SIG-M5 (cell line): ENCODE measurements at places on chromosomes 1 and 21.

DNA sequence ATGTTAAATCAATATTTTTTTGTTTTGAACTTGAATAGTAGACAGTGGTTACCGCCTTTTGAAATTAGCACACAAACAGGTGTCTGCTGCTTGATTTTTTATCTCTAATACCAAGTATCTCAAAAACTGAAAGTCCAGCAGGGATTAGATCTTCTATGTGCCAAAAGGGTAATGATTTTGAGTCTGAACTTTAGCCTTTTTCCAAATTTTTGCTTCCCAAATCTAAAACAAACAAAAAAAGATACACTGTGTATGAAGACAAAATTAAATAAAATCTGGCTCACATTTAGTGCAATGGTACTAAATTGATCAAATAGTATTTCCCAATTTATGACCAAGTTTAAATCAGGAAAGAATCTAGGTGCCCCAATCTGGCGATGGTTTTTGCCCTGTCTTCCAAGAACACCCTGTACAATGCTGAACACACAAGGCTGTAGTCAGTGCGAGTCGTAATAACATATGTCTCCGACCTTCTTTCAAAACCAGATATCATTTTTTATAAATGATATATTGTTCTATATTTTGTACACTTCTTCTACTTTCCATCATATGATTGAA is 40.5 kb downstream of the PLPPR4 start:
- DNase-seq = no peak

- DNase-seq = no peak
Measured at GRCh38 chr1:22168412-22168973, 25.6 kb upstream of the WNT4 start.

DNA sequence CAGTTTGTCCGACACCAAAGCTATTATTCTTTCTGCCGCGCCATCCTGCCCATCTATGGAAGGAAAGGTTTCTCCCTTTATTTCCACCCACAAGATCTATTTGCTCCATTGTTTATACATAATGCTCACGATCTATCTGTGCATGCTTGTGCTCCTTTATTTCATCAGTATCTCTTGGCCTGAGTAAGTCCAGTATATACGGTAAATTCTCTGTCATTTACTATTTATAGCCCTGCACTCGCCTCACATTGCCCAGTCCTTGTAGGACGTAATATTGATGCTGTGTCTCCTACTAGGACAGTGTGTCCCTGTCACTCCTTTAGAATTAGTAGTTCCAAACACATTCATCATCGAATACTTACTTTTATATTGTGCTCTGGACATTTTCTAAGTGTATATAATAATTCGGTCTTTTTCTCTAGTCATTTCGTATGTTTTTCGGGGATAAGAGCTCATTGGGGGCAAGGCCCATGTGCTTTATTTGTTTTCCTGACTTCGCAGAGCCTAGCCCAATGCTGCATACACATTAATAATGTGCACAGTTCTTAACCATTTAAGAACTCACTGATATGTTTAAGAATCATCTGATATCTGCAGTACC is 3.1 kb upstream of the NID1 start:
- DNase-seq = no peak

- no peak for DNase-seq
Measured at GRCh38 chr21:45931397-45931969, 50.1 kb upstream of the COL6A1 start.

DNA sequence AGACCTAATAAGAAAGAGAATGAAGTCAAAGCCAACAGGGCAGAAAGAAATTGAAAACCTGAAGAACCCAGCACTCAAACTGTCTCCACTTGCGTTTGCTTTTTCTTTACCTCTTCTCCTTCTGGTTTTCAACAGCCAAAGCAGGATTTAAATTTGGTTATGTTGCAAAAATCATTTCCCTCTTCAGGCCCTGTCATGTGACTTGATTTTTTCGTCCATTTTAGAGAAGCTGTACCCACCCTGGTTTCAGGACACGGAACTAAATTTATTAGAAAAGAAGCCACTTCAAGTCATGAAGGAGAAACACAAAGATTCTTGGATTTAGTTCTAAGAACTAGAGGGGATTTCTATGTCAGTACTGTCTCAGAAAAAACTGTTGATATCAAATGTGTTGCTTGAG is 1.0 kb upstream of the SYNJ1 start:
- DNase-seq = no peak

GRCh38 chr1:39189592-39190041 is 14.9 kb upstream of the MACF1 start:
- DNase-seq = no peak

DNA sequence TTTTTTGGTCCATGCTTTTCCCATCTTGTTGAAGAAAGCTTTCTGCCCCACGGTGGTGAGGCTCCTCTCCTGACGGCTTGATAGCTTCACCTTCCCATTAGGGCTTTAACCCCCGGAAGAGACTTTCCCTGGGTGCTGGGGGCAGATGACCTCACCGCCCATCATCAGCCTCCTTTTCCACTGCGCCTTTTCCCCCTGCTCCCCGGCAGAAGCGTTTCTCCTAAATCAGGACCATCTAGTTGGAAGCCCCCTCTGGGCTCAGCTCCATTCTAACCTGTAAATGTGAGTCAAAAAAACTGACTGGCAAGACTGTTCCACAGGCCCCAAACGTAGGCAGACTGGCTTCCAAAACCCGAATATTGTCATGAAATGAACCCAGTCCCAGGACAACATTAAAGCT is 6.7 kb downstream of the POFUT2 start:
- no peak for DNase-seq

DNA sequence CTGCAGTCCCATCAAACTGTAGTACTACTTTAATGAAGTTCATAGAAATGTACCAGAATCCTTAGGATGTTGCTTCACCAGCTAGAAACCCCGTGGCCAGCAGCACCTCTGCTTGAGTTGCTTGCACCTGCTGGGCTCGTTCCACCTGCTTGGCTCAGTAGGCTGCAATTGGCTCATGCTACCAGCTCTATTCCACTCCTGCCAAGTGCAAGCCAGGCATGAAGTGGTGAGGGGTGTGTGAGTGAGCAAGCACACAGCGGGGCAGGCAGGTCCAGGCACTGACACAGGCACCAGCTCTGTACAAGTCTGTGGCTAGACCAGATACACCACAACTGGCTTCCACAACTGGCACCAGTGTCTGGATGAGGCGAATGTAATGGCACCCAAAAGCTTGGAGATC is 209.9 kb downstream of the AMY1C start:
- DNase-seq = no peak

DNA sequence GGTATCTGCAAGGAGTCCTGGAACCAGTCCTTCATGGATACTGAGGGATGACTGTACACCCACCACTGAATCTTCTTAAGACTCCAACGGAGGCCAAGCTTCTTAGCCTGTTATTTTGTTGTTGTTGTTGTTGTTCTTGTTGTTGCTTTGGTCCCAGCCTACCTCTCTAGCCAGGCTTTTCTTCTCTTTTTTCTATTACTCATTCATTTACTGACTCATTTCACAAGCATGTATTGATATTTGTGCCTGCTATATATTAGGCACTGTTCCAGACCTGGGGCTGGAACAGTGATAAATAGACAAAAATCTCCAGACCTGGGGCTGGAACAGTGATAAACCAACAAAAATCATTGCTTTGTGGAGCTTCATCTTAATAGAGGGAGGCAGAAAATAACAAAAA is 20.4 kb downstream of the CENPF start:
- DNase-seq = no peak

GRCh38 chr1:77385551-77385950 is 103.7 kb downstream of the AK5 start:
- DNase-seq = no peak

DNA sequence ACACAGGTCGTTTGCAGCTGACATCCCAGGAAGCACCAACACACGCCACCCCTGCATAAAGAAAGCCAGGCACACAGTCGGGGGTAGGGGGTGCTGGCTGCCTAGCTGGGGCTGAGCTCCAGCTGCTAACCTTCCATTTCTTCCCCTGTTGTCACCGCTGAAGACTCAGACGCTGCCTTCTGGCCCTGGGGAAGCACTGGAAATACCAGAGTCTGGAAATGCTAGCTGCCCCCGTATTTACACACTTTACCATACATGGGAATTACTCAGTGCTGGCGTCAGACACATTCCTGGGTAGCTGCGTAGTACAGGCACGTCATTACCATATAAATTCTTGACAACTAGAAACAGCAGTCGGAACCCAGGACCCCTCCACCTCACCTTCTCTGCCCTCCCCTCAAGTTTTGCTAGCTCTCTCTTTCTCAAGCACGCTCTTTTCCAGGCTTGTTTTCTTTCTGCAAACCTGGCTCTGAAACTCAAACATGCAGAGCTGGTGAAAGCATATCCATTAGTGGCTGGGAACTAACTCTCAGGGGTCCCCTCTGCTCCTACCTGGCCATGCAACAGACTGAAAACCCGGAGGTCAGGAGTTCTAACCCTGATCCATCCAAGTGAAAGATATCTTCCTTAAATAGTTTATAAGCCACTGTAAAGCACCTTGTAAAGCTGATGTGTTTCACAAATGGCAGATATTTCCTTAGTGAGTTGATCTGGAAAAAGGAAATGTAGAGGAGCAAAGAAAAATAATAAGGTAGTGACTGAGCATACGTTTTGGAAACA is 3.3 kb downstream of the CSRP1 start:
- no peak for DNase-seq

DNA sequence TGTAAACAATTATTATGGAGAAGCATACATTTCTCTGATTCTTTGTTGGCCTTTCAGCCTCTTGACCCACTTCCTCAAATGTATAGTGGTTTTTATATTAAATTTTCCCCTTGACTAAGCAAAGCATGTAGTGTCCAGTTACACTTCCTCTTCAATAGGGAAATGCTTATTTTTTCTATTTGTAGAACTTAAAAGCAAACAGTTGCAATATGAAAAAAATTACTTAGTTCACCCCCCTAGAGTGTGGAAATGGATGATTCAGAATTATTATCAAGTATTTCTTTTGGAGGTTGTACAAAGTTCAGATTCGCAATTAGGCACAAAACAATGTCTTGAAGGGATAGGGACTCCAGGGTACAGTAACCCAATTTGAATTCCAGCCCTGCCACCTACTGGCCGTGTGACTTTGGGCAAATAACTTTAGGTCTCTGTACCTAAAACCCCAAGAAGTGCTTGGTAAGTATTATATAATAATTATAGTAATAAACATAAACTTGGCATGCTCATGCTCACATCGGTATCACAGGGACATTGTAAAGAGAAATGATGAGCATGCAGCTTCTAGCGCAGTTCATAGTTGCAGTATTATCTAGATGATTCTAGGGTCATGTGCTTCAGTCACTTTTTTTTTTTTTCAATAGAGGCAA is 28.6 kb upstream of the IFNGR2 start:
- peak; percentile 33 for DNase-seq

DNA sequence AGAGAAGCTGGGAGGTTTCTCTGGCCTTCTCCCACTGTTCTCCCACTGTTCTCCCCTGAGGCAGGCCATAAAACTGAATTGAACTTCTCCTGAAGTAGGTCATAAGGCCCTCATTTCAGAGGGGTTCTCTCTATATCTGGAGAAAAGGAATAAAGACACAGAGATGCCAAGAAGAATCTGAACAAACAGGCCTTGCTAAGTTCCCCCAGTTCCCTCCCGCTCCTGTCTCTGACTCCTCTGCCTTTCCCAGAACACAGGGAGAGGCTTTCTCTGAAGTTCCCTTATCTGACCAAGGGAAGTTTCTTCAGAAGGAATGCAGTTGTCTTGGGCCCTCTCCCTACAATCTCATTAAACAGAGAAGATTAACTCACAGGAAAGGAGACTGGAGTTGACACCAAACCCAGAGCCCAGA is 83.4 kb downstream of the SLC16A1 start:
- no peak for DNase-seq

DNA sequence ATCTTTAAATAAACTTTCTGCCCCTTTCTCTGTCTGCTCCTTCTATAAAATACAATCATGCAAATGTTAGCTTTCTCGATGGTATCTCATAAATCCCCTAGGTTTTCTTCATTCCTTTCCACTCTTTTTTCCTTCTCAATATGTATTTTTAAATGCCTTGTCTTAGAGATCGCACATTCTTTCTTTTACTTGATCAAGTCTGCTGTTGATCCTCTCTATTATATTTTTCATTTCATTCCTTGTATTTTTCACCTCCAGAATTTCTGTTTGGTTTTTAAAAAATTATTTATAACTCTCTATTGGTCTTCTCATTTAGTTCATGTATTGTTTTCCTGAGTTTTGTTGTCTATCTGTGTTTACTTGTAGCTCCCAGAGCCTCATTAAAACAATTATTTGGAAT is 36.0 kb downstream of the TNFSF4 start:
- DNase-seq = no peak

DNA sequence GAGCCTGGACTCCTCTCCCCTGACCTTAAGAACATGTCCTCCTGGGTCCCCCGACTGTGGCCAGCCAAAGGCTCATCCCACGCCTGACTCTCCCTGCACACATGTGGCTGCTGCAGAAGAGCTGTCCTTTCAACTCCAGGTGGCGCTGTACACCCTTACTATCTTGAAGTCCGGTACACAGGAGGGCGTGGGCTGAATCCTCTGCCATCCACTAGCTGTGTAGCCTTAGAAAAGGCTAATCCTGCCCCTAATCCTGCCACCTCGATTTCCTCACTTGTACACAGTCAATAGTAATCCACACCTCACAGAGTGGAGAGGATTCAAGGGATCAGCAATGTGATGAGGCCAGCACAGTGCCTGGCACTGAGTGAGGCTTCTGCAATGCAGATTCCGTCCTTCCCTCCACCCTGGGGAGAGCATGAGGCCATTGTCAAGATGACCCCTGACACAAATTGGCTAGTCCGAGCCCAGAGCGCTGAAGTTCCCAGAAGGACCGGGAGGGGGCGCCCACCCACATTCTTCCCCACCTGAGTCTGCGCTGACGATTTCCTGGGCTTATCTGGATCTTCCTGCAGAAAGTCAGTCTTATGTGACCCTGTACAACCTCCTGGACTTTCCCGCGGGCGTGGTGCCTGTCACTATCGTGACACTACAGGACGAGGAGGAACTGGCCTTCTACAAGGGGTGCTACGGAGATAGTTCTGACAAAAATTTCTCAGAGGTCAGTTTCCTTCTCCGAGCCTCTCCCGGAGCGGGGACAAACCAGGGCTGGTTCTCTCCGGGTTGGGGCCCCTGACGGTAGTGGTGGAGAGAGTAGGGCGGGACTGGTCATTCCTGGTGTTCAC is 47.1 kb upstream of the DMBX1 start:
- no peak for DNase-seq

GRCh38 chr21:42790520-42791065 is 88.7 kb downstream of the WDR4 start:
- DNase-seq = no peak
